Urinary bladder (tissue), 4 donors: ENCODE measurements at places on chromosomes 3 and 15.

GRCh38 chr3:124234852-124235252 is 242.9 kb upstream of the ROPN1 start:
- DNase-seq = no peak

DNA sequence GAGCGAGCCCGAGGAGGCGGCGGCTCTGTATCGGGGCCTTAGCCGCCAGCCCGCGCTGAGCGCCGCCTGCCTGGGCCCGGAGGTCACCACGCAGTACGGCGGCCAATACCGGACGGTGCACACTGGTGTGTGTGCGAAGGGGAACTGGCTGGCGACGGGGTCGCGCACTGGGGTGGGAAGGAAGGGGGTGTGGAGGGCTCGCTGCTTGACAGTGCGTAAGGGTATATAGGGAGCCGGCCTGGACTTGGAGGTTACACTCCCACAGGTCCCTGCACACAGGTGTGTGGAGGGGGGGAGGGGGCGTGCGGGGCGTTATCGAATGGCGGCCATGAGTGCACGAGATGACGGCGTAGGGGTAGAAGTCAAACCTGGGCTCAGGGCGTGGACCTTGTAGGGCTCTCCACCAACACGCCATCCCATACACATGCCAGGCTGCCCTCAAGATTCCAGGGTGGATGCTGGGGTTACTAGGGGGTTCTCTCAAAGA is 389 bp downstream of the APEH start:
- DNase-seq = no peak

DNA sequence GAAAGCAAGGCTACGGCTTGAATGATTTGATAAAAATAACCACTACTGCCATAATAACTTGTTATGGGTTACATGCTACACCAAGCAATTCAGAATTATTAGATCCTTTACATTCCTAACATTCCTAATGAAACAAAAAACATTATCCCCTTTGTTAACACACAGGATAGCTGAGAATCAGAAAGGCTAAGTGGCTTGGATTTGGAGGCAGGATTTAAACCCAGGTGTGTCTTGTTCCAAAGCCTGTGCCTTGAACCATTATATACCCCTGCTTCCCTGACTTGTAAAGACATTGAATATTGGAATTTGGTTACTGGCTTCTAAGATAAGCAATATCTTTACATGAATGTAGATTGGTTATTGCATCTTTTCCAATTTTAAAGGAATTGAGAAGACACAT is 417.1 kb upstream of the GOLIM4 start:
- DNase-seq = no peak

DNA sequence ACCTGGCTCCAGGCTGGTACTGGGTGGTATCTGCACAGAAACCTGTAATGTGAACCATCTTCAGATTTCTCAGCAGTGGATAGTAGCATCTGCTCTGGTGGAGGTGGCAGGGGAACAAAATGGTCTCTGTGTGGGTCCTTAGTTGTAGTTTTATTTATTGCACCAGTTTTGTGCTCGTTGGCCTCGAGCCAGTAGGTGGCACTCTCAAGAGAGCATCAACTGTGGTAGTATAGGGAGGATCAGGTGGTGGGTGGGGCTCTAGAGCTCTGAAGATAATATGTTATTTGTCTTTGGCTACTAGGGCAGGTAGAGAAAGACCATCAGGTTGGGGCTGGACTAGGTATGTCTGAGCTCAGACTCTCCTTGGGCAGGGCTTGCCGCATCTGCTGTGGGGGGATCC is 254.0 kb upstream of the GPR149 start:
- no peak for DNase-seq

GRCh38 chr3:136792556-136793330 is 26.2 kb upstream of the SLC35G2 start:
- DNase-seq = no peak
